ENCODE measurements at places on chromosomes 12 and 14. TPM values are rescaled to one million over a fixed set of nuclear protein-coding genes. Genes with fewer than 3 reads are reported as not detected.

TRHDE gene
- 31.1 TPM for total RNA-seq

RERG gene
- 20.7 TPM for total RNA-seq

DAD1 gene
- 77.2 TPM for total RNA-seq

IL26 gene
- total RNA-seq: not detected

CCDC196 gene
- total RNA-seq: not detected

C14orf132 gene
- total RNA-seq: 91.6 TPM

RAPGEF3 gene
- total RNA-seq: 11.9 TPM

- DNase-seq: no peak
These were observed 106.4 kb upstream of the PLEKHG7 start for GRCh38 chr12:92596383-92596782.

- no peak for DNase-seq
These were observed 67.2 kb upstream of the PLEKHG3 start for GRCh38 chr14:64636980-64637429.

GRCh38 chr14:76421662-76422061 lies 45.7 kb downstream of the ESRRB start:
- no peak for DNase-seq

- DNase-seq: no peak
These were observed 3.7 kb downstream of the REM2 start for GRCh38 chr14:22886500-22887259.

DNA sequence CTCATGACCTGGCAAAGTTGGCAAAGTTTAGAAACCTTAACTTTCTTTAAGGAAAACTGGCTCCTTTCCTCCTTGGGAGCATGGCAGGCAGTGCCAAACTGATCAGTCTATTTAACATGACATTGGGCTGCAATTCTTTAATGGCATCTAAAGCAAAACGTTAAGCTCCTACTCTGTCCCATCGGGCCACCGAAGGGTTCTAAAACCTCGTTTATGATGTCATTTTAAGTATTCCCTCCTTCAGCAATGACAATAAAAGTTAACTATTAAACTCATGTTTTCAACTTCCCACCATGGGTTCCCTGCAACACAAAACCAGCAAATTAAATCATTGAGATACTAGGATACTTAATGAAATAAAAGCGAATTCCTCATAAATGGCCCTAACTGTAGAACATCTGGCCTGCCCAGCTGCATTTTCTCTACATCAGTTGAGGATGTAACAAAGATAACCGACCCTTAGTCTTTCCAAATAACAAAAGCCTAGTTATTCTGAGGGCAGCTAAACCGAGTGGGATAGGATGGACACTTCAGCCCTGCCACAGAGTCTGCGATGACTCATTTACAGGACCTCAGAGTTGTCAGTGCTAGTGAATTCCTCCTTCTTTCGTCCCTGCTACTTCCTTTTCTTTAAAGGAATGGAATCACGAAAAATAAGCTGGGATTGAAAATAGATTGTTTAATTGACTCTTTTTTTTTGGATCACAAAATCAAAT lies 34.5 kb upstream of the RIC8B start:
- no peak for DNase-seq

- DNase-seq: no peak
These were observed 30.7 kb downstream of the MAP4K5 start for GRCh38 chr14:50501642-50502041.

DNA sequence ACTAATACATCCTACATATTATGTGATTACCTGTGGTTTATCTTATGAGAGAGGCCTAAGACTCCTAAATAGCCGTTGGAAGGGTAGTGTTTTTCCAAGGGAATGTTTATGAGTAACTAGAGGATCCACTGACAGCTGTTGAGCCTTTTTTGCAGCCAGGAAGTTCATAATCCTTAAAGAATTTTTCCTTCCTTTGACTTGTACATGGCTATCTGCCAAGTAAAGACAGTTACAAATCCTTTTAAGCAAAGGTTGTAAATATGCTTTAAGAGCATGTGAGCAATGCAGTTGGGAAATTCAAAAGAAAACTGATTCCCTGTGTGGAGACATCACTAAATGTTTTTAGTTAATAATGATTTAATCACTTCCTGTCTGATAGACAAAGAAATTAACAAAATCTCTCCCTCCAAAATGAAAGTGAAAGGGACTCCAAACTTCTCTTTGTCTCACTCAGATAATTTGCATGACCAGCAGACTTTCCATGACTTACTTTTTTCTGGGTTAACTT lies 333.8 kb downstream of the PDZRN4 start:
- DNase-seq: no peak

- no peak for DNase-seq
These were observed 75.6 kb upstream of the SLC24A4 start for GRCh38 chr14:92247341-92247740.

GRCh38 chr14:23366426-23366921 lies 1.5 kb upstream of the EFS start:
- peak; percentile 41 for DNase-seq

GRCh38 chr14:85577543-85578114 lies 47.7 kb downstream of the FLRT2 start:
- DNase-seq: no peak

- no peak for DNase-seq
These were observed 37.8 kb downstream of the CMKLR1 start for GRCh38 chr12:108301346-108301745.

- no peak for DNase-seq
These were observed 319 bp downstream of the GALNT6 start for GRCh38 chr12:51390891-51391282.

DNA sequence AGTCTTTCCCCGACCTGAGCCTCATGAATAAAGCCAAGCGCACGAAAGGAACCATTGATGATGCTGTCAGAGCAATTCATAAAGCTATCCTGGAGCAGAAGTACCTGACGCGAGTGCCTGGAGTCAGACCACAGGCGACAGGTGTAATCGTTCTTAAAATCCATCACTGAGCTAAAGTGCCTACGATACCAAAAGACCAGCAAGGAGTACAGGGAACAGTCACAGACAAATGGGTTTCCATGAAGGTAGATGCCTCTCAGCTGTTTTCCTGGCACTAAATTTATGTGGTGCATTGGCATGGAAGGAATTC lies 1.4 kb upstream of the PCED1B start:
- no peak for DNase-seq

- no peak for DNase-seq
These were observed 6.4 kb upstream of the SIX6 start for GRCh38 chr14:60502541-60502940.

DNA sequence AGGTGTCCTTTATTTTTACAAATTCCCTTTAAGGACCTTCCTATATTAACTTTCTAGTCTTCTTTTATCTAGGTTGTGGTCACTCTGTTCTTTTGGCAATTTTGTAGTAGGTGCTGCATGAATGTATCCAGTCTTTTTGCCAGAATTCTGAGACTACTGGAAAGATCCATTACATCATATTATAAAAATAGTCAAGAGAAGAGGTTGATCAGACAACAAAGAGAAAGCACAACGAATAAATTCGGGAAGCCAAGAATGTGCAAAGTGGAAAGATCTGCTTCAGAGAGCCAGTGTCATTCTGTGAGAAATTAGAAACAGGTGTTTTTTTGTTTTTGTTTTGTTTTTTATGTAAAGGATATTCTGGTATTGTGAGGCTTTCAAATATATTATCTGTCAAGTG lies 15.8 kb upstream of the SLC16A7 start:
- no peak for DNase-seq

DNA sequence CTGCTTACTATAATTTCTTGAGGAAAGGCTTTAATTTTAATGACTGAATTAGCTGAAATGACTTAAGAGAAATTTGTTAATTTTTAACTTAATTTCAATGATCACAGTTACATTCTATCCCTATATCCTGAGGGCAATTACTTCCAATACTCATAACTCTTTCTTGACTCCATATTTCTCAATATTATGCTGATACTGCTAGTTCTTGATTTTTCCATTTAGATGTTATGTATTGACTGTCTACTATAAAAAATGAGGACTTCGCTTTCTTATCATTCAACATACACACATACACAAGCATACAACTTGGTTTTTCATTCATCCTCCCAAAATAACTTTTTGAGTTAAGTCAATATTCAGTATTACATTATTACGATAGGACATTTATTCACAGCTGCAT lies 176.2 kb downstream of the PHLDA1 start:
- DNase-seq: no peak

GRCh38 chr12:30679241-30679640 lies 16.4 kb downstream of the IPO8 start:
- DNase-seq: no peak

DNA sequence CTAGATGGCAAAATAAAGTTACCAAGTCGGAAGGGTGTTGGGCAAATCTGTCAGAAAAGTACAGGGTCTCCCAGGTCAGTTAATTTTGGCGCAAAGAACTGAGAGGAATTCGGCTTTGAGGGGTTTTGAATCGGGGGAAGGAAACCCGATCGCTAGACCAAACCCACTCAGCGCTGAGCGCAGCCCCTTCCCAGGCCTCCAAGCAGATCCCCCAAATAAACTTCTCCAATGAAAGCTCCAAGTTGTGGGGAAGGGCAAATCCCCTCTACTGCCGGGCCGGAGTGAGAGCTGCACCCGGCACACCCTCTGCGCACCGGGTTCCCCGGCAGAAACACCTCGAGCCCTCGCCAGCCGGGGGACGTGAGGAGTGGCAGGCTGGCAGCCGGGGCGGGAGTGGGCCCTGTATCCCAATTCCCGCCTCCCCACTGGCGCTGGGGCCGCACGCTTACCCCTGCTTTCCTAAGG lies 441 bp downstream of the E2F7 start:
- no peak for DNase-seq

Measured in cerebellum (tissue), 4 donors.